Stimulated activated CD4-positive, alpha-beta T cell treated with anti-CD3 and anti-CD28 coated beads, Interleukin-4, amount 100 ng/mL, for 4 hours (primary cell): ENCODE measurements at places on chromosomes 12 and 14.

DNA sequence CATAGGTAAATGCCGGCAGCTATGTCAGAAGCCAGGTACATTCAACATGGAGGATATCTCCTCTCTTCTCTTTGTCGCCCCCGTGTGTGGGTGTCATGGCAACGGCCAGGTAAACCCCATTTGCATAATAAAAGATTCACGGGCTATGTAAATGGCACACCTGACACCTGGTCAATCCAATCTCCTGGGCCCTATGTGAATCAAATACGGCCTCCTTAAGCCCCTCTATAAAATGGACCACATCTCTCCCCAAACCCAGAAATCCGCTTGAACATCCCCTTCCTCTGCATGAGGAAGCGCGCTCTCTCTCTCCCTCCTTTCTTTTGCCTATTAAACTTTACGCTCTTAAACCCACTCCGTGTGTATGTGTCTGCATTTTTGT lies 363.7 kb downstream of the SOX5 start:
- DNase-seq, result no peak

DNA sequence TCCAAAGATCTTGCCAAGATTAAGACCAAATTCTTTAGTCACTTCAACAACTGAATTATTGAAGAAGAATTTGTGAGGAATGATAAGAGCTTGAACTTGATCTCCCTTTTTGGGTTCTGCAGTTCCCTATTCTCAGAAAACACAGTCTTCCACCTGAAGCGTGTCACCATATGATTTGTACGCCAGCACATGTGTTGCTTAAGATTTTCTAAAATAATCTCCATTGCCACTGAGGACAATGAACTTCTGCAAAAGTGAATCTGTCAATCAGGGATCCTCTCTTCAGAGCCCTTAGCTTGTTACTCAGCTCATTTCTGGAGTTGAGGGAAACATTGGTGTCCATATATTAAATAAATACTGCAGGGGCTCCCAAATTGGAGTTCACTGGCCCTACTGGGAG lies 4.2 kb upstream of the SPIC start:
- DNase-seq, result no peak

GRCh38 chr12:66296176-66296683 lies 6.1 kb upstream of the HELB start:
- no peak for DNase-seq

DNA sequence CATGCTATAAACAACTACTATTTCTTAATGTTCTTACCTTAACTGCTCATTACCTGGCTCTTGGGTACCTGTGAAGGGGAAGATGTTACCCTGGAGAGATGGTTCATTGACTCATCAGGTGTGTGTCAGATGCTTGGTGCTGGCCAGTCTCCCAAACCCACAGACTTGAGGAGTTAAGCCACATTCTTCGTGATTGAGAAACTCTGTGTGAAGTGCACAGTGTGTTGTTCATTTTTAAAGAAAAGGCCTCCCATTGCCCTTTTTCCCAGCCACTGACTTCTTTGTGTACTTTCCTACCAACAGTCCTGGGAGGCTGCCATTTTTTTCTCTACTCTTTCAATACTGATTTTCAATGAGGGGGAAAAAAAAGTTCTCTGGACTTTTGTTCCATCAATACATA lies 3.2 kb downstream of the MGST1 start:
- DNase-seq, result no peak

DNA sequence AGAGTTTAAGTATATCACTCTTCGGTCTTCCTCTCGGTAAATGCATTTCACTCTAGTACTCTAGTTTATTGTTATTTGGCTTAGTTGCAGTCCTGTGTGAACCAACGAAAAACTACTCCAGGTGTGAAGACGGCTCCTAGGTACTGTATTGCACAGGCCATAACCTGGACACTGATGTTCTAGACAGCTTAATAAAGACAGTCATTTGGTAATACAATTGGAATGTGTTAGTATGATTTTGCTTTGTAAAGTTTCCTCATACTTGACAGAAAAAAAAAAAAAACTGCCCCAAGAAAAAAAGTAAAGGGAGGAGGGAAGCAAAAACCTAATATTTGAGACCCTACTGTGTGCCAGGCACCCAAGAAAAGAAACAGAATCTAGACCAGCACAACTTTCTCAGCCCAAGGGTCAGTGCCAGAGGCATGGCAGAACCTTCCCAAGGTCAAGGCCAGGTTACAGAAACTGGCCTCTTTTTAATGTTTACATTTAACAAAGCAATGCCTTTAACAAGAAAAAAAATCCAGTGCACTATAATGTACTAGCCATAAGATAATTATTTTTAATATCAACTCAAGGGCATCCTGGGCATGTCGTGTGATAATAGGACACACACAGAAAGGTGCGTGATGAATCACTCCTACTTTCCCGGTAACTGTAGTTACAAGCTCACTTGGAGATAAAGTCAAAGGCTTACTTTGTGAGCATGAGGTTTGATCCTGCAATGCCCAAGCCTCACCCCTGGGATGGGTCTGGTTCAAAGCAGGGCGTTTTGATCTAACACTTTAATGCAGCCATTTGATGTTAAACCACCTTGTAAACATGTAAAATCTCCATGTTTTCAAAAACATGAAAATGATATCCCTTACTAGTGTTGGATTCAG lies 110.6 kb downstream of the BMP4 start:
- no peak for DNase-seq

DNA sequence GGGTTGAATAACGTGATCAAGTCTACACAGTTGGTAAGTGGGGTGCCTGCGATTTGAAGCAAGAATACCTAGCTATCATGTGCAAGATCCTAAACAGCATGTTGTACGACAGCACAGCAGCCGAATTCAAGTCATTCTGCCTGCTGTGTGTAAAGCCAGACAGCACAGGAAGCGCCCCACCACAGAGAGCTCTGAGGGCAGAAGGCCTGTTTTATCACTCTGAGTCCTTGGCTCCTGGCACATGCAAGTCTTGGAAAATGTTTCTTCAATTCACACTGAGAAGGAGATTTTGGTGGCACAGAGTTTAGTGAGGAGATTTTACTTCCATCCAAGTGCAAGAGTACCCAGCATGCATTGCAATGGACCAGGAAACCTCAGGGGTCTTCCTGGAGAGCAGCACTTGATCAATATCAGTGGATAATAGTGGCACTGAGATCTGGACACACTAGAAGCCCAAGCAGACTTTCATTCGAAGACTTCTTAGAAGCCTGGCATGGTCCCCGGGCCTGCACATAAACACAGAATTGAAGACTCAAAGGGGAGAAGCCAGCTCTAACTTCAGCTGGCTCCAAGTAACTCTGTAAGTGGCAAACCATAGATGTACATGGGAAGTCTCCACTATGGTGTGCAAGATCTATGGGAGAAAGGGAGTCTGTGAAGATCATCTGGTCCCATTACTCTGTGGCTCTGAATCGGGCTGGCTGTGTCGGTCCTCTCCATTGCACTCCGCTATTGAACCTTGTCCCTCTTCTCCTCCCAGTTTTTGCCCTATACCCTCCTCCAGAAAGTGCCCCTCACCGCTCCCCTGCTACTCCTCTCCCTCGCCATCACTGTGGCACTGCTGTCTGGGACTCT lies 1.5 kb upstream of the KRT1 start:
- peak; percentile 7 for DNase-seq

- DNase-seq, result no peak
Measured at GRCh38 chr12:83016991-83017390, 330.3 kb downstream of the TMTC2 start.

GRCh38 chr12:131415781-131416180 lies 295.1 kb upstream of the SFSWAP start:
- DNase-seq, result no peak

GRCh38 chr14:104929268-104930230 lies 4.9 kb downstream of the PLD4 start:
- no peak for DNase-seq

- no peak for DNase-seq
Measured at GRCh38 chr12:18400186-18400585, 138.9 kb downstream of the PIK3C2G start.

DNA sequence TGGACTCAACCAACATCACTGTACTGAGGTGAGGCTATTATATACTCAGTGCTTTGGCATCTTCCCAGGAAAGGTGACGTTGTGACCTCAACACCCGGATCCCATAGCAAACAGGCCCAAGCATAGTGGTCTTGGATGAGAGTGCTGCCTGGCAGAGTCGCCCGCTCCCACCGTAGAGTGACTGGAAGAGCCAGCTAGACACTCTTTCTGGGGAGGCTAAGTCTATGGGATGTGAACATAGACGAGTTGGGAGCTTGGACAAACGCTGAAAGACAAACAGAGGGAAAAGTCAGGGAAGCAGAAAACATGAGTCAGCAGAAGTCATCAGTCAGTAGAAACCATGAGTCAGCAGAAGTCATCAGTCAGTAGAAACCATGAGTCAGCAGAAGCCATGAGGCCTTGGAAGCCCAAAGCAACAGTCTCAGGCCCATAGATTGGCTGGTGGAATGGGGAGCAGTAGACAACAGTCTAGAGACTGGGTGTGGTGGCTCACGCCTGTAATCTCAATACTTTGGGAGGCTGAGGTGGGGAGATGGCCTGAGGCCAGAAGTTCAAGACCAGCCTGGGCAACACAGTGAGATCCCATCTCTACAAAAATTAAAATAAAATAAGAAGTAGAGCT lies 66.4 kb upstream of the MAP1LC3B2 start:
- DNase-seq, result no peak

DNA sequence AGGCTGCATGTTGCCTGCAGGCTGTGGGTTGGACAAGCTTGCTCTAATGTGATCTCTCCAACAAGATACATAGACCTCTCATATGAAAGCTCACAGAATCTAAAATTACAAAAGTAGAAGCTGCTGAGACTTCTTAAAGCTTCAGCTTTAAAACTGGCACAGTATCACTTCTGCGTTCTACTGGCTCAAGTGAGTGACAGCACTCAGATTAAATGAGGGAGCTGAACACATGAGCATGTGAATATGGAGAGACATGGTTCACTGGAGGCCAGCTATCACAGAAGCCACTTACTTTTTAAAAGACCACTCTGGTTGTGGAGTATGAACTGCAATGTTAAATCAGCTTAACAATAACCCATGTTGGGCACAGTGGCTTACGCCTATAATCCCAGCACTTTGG lies 29.1 kb upstream of the ANO6 start:
- DNase-seq, result no peak

- DNase-seq, result no peak
Measured at GRCh38 chr14:90645842-90646443, 170.3 kb downstream of the TTC7B start.

GRCh38 chr14:24115422-24116127 lies 826 bp upstream of the NRL start:
- DNase-seq, result no peak

DNA sequence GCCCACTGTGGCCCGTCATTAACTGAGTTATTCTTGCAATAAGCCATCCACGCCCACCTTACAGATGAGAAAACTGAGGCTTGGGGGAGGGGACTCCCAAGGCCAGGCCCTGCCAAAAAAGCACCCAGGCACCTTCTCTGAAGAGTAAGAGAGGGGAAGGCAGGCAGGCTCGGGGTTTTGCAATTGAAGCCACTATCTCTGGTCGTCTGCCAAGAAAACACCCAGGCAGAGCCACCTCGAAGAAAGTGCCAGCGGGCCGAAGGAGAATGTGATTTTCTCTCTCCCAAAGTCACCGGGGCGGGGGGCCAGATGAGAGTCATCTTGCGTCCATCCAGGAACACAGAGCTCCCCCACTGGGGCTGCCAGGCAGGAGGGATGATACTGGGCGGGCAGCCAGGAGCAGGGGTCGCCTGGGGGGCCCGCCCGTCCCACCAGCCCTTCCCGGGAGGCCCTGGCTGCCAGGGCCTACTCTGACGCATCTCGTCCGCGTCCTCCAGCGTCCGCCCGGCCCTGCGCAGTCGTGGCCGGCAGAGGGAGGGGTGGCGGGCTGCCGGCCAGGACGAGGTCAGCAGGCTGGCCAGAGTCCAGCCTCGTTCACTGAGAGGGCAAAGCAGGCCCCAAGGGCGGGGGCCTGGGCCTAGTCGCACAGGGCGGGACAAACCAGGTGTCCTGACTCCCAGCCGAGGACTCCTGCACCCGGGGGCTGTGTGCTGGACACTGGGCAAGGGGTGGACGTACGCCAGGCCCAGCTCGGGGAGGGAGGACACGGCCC lies 74.3 kb downstream of the RFLNA start:
- no peak for DNase-seq

GRCh38 chr14:80867091-80867490 lies 74.4 kb downstream of the CEP128 start:
- no peak for DNase-seq

DNA sequence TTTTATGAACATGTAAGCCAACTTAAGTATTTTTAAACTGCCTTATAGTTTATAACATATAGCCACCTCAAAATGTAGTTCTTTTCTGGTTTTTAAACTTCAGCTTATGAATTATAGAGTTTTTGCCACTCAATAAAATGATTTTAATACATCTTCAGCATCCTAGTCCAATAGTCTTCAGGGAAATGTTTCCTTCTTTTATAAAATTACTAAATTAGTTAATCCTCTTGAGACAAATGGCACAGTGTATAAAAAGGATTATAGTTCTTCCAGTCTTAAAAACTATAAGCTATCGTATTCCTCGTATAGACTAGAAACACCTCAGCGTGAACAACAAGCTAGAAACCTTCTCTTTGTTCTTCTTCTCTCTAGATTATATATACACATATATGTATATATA lies at the start of gene OR6C74:
OR6C74 (plus strand) TSS at position 301 of the 400 bp plus-strand sequence. CDS start 2,679 bp downstream, outside the sequence.
- DNase-seq, result no peak

- DNase-seq, result no peak
Measured at GRCh38 chr12:32501835-32502333, 102.5 kb downstream of the FGD4 start.

- no peak for DNase-seq
Measured at GRCh38 chr14:104135904-104136471, 2.4 kb upstream of the KIF26A start.

- DNase-seq, result no peak
Measured at GRCh38 chr14:75643985-75644384, 16.7 kb downstream of the ERG28 start.

- DNase-seq, result no peak
Measured at GRCh38 chr12:98646294-98647090, 1.4 kb downstream of the APAF1 start.

- DNase-seq, result no peak
Measured at GRCh38 chr12:68815928-68816800, 8.2 kb downstream of the MDM2 start.

- DNase-seq, result no peak
Measured at GRCh38 chr12:101596172-101596571, 1.4 kb downstream of the MYBPC1 start.

DNA sequence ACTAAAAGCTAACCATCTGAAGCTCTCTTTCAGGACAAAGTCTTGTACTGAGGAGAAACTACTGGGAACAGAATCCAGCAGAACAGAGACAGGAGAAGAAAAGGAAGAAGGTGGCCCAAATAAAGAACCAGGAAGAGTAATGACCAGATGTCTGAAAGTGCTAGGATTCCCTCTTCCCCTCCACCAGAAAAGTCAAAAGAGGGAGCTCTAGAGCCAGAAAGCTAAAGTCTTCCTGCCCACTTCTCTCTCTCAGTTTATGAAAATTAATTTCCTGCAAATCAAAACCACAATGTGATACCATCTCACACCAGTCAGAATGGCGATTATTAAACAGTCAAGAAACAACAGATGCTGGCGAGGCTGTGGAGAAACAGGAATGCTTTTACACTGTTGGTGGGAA lies 47.2 kb downstream of the SPPL3 start:
- DNase-seq, result no peak

DNA sequence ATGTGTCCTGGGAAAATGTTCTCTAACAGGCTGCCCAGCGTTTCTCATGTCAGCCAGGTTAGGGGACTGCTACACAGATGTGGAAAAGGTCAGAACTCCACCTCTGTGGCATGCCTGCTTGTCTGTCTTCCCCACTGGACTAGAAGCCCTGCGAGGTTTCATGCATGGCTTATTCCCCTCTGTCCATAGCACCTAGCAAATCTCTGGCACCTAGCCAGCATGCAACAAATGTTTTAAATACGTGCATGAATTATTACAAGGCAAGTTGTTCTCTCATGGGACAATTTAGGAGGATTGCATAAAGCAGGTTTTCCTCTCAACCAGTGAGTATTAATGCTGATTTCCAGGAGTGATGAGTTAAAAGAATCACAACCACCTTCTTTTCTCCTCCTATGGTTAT lies 21.4 kb upstream of the KCNK13 start:
- DNase-seq, result no peak
